NCI-H2227 treated with DMSO at 0.1 percent for 48 hours (cell line): ENCODE measurements at places on chromosomes 16 and 17.

DNA sequence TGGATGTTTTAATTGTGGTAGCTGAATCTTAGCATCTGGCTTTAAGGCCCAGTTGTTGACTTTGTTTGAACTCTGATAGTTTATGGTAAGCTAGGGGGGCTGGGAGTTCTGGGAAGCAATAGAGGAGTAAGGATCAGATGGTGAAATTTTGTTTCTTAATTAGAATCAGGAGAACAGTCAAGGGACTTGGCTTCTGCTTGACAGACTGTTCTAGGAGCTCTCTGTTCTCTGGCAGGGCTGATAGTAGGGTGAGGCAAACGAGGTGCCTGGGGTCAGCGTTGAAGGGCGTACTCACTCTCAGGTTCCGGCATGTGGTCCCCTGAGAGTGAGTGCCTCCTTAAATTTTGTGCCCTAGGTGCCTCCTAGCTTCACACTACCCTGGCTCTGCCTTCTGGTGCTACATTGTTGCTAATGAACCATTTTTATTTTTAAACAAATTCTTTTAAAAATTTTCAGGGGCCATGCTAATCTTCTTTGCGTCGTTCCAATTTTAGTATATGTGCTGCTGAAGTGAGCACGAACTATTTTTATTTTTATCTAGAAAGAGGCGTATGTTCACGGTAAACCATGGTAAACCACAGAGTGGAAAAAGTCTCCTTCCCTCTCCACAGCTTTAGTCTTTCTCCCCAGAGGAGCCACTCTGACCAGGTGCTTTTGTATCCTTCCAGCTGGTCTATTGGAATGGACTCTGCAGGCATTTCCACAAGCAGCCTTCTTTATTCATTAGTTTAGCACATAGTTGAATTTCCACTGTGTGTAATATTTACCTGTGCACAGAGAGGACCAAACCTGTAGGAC, 19.7 kb downstream of the SLC7A6 start:
- DNase-seq = no peak

DNA sequence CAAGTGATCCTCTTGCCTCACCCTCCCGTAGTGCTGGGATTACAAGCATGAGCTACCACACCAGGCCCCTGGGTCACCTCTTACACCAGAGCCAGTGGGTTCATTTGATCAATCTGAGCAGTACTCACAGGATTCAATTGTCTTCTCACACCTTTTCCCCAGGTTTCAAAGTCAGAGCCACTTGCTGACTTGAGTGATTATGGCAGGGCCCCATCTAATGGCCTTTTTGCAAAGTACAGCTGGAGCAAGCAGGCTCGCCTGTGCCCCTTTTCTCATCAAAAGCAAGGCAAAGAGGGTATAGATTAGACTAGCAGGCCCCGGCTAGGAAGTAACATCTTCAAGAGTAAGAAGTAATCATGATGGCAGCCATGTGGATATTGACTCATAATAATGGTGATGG, 114.8 kb upstream of the NOL11 start:
- peak; percentile 37 for DNase-seq

- no peak for DNase-seq
Observed at GRCh38 chr17:2056206-2057174, 1.6 kb downstream of the HIC1 start.

- no peak for DNase-seq
Observed at GRCh38 chr17:1733759-1734158, 8.9 kb upstream of the SERPINF2 start.

DNA sequence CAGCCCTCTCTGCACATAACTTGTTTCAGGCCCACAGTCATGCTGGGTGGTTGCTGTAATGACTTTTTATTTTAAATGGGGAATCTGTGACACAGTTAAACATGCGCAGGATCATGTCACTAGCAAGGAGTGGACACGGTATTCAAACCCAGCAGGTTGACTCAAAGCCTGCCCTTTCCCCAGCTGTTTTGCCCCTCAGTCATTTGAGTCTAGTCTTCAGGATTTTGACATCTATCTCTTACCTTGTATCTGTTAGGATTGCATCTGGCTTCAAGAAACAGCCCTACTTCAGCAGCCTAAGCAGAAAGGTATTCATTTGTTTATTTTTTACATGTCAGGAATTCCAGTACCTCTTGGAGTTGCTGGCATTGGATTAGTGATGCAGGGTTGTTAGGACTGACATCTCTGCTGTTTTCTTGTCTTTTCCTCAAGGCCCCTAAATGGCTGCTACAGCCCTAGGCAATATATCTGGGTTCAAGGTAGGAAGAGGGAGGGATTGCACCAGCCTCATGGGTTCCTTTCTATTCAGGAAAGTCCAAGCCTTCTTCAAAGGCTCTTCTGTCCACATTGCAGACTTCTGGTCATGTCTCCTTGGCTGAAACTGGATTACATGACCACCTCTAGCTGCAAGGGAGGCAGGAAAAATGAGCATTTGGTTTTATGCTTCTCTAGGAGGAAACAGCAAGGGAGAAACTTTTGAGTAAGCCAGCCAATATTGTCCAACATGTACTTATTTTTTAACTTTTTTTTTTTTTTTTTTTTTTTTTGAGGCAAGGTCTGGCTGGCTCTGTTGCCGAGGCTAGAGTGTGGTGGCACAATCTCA, 22.8 kb downstream of the ABCC1 start:
- no peak for DNase-seq

GRCh38 chr16:26413780-26414179, 652.9 kb upstream of the C16orf82 start:
- no peak for DNase-seq

DNA sequence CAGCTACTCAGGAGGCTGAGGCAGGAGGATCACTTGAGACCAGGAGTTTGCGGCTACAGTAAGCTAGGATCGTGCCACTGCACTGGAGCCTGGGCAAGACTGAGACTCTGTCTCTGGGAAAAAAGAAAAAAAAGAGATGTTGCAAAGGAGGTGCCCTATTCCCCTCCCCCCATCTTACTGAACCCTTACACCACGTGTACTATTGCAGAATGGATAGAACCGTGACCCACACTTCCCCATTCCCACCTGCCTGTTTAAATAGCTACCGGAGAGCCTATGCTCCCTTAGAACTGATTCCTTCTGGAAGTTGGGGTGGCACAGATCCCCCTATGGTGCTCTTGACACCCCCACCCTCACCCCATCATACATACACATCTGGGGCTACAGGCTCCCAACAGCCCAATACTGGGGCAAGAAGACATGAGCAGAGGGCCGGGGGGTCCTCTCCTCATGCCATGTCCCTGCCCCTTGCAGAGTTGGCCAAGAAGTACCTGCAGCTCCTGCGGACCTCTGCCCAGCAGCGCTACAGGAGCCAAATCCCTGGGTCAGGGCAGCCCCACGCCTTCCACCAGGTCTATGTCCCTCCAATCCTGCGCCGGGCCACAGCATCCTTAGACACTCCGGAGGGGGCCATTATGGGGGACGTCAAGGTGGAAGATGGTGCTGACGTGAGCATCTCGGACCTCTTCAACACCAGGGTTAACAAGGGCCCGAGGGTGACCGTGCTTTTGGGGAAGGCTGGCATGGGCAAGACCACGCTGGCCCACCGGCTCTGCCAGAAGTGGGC, 35.7 kb downstream of the NLRC5 start:
- DNase-seq = no peak

DNA sequence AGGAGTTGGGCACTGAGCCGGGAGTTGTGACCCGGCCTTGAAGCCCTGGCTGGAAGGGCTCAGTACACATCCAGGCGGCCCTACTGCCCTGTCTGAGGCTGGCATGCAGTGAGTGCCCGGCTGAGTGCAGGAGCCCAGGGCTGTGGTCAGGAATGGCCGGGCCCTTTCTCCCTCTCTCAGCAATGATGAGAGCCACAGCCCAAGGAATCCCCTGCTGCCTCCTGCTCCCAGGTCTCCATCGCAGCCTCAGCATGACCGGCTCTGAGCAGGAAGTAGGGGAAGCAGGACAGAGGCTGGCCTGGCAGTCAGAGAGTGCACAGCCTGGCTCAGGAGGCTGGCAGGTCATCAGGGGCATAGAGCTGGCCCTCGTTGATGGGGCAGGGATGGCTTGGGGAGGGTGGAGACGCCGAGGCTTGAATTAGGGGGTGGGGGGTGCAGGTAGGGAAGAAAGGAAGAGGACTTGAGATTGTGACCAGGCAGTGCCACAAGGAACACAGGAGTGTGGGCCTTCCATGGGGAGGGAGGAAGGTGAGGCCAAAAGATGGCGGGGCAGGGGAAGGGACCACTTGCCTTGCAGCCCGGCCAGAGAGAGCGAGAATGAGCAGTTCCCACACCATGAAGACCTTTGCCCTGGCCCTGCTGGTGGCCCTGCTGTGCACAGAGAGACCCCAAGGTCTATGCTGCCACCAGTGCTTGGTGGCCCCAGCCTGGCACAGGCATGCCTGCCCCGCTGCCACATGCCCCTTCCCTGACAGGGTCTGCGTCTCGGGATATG, 32.1 kb upstream of the KRT17 start:
- DNase-seq = no peak

GRCh38 chr16:30157214-30157613, 26.2 kb upstream of the CORO1A start:
- DNase-seq = no peak

DNA sequence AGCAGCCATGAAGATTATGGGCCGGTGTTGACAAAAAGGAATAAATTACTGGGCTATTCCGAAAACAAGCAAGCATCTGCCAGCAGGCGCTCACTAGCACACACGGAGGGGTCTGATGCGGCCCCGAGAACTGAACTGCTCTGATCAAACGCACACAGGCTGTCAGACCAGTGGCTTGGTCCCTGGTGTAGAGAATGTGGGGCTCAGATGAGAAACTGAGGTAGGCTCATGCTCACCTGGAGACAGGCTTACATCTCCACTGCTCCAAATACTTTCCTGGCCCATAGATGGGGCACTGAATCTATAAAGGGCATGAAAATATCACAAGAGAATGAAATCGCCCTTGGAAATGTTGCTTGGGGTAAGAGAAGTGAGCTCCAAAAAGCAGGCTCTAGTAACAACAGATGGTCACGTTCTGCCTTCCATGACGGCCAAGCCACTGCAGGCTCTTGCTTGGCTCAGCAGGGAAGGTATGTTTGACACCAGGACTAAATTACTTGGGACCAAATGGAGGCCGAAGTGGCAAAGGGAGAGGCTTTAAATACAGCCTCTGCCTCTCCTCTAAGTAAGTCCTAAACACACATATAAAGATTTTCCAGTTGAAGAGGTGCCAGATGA, 5.4 kb downstream of the ABR start:
- DNase-seq = no peak

DNA sequence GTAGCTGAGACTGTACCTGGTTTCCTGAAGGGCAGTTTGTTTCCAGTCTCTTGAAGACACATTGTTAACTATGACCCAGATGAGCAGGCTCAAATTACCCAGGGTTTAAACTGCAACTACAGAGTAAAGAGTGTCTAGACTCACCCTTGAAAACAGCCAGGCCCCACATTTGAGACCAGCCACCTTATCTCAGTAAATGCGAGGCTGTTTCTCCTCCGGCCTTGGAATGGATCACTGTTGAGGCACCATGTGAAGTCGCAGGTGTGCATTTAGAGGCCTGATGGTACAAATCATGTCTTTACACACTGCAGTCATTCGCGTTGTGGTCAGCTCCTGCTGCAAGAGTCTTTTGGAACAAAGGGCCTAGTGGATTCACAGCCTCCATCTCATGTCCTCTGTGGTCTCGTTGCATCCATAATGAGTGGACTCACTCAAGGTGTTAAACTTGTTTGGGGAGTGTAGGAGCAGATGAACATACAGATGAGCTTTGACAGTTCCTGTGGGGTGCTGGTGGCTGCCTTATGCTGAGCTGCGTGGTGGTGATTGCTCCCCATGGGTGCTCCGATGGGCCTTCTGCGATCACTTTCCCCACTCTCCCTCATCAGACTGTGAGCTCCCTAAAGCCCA, 18.5 kb upstream of the N4BP1 start:
- DNase-seq = no peak

GRCh38 chr17:52170963-52171572, 12.6 kb upstream of the CA10 start:
- DNase-seq = no peak

GRCh38 chr16:3134338-3135125, at the start of gene ZNF213:
Gene ZNF213, plus strand, starts transcription at chr16:3135029. Its CDS starts 2,252 bp downstream, at chr16:3137281.
- DNase-seq = peak; percentile 98

- no peak for DNase-seq
Observed at GRCh38 chr16:67091906-67092566, 17.7 kb upstream of the PHAF1 start.

GRCh38 chr16:47644661-47645060, 183.5 kb downstream of the PHKB start:
- DNase-seq = no peak

- DNase-seq = no peak
Observed at GRCh38 chr16:1681032-1681431, 3.0 kb downstream of the JPT2 start.

GRCh38 chr17:16406742-16407674, 8.4 kb upstream of the TRPV2 start:
- peak; percentile 36 for DNase-seq

DNA sequence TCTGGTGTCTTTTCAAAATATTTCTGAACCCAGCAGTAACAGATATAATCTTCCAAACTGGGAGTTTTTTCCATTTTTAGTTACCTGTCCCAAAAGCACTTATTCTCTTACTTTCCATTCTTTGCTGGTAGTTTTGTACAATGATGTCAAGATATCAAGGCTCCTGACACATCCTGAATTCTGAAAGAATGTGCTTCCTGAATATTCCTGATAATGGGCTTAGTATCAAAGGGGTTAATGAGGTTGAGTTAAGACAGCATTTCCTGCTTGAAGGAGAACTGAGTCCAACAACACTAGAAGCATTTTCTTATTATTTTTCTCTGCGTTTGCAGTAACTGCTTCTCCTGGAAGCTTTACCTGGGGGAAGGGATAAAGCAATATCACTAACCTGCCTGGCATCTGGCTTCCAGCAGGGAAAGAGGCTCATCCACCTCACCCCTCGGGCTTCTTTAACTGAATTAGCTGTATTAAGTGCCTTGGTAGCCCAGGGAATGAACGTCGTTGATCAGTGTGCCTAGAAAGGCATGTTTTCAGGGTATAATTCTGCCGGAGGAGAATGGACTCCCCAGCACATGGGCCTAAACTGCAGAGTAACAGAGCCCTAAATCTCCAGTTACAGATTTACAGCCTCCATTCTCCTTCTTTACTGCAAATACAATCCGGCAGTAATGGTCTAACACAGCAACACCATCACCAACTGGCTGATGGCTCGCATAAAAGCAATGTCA, 134.4 kb downstream of the SNX11 start:
- no peak for DNase-seq

- no peak for DNase-seq
Observed at GRCh38 chr17:43813386-43813785, 19.6 kb downstream of the MPP3 start.

GRCh38 chr17:10226930-10227695, 28.7 kb upstream of the GAS7 start:
- DNase-seq = no peak

DNA sequence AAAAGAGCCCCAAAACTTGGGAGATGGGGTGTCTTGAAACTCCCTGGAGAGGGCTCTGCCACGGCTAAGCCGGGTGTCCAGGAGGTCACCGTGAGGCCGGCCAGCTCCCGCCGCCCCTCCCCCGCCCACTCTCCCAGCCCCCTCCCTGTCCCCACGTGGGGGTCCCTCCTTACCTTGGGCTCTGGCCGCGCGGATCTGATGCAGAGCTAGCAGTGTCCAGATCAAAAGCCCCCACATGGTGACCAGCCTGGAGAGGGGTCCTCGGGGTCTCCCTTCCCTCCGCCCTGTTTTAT, 447 bp downstream of the SDK2 start:
- no peak for DNase-seq

- peak; percentile 38 for DNase-seq
Observed at GRCh38 chr17:72602517-72603419, 481.9 kb downstream of the SOX9 start.
